ENCODE measurements at places on chromosomes 12 and 14.

DNA sequence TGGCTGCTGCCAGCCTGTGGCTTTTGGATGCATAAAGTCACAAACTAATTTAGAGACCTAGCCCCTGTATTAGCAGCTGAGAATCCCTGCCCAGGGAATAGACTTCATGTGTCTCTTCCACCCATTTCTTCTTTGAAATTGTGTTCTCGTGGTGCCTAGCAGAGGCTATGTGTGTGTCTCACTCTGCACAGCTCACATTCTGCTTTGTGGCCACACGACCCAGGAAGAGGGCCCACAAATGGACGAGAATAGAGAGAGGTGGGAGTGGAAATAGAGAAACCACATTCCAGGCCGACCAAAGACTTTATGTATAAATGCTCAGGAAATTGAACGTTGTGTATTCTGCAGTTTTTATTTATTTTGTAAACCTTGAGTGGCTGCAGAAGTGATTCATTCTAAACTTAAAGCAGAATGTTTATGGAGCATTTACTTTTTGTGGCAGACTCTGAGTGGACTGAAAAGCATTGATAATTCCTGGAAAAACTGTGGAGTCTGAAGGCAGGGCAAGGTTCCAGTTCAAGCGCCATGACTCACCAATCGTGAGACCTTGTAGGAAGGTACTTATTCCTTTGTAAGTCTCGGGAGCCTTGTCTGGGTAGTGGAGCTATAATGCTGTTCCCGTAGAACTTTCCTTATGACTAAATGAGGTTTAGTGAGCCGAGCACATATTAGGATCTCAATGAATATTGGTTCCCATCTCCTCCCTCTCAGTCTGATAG is 9.1 kb downstream of the B4GALNT3 start:
- no peak for DNase-seq

DNA sequence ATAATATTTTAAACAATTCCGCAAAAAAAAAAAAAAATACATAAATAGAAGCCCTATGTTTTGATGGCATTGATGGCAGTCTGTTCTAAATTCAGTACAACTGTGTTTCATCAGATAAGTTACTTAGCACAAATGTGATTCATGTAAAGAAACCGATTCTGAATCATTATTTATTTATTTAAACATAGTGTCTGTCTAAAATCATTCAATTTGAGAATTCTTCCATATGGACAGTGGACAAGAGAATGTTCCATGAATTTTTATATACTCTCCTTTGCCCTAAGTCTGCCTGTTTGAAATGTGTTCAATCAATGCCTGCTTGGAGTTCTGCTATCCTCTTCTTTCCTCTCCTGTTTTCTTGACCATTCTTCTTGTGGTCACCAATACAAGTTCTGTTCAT is 126.5 kb downstream of the PDE3A start:
- DNase-seq, result no peak

GRCh38 chr14:70156592-70156991 is 32.2 kb downstream of the SLC8A3 start:
- no peak for DNase-seq

DNA sequence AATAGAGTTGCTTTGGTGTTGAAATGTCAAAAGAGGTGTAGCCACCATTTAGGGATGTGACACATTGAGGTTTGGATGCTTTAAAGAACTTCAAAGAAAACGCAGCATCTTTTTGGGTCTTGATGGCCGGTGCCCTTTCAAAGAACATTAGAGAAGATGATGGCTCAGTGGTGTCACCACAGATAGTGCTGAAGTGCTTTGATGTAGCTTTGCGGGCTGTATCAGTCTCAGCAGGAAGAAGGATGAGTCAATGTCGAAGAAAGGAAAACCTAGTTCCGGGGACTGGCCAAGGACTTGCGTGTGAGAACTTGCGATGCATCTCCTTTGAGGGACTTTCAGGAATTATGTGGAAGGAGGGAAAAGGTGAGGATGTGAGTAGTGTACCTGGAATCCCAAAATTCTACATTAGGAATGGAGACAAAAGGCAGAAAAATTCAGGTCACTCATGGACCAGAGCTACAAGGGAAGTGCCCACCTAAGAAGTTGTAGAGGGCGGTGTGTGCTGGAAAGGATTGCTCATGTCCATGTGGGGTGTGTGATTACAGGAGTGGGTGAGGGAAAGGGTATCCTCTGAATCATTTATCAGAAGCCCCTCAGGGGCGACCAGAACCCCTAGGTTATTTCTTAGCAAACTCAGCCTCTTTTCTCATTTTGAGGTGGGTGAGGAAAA is 39.7 kb upstream of the GZMB start:
- no peak for DNase-seq

DNA sequence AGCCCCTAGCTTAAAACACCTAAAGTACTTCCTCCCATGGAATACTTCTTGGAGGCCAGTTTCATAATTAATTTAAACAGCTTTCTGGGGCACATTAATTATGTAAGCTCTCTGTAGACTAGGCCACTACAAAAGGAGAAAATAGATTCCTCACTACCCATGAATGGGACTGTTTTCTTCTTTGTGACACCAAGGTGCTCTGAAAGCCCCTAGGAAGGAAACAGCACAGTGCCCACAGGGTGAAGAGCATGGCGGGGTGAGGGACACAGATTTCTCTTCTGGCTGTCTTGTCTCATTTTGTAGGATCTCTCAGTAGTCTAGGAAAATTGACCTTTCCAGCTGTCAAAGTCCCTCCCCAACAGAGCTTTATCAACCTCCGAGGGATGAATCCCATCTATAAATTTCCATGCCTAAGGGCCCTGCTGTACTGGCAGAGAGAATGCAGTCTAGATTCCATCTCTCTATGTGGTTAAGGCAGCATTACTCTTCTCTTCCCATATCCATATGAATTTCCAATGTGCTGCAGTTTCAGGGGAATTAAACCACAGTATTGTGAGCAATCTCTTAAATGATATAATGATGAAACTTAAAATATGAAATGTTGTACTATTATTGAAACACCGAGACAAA is 183.6 kb upstream of the GRIP1 start:
- no peak for DNase-seq

DNA sequence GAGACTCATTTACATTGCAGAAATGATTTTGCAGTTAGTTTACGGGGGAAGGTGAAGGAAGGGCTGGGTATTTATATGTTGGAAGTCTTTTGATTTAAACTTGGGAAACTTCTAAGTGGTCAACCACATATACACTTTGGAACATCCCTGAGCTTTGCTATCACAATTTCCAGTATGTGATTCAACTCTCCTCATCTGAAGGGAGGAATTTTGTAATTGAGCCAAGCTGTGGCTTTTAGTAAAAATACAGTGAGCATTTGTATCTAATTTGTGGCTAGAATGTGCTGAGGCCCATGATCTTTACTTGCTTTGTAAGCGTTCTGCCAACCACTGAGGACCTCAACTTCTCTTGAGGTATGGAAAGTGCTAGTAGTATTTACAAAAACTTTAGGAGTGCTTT is 235.0 kb upstream of the PDZRN4 start:
- DNase-seq, result no peak

GRCh38 chr14:99348816-99349614 is 77.0 kb upstream of the BCL11B start:
- DNase-seq, result peak; percentile 50

Measured in NCI-H524 treated with DMSO at 0.1 percent for 48 hours (cell line).